NCI-H2029 (cell line): ENCODE measurements at places on chromosomes 5 and 9.

GRCh38 chr5:33936004-33936380 is 194 bp upstream of the RXFP3 start:
- DNase-seq = peak; percentile 25

GRCh38 chr5:42779083-42779482 is 22.5 kb downstream of the CCDC152 start:
- no peak for DNase-seq

DNA sequence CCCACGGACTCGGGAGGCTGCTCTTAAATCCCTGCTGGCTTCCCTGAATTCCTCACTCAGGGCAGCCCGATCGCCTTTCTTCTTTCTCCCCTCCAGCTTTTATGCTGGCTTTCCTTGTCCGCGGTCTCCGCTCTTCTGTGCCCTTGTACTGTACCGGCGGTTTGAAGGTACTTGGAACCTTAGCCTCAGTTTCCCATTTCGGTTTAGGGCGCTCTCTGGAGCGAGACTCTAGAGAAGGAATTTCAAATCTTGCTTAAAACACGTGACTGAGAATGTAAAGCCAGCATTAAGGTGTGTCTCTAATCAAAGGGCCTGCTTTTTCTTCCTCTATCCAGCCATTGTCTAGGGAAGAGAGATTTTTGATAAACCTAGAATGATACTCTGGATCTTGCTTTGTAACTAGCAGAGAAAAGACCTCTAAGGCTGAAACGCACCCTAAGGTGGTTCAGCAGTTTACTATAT is 650 bp downstream of the GPR107 start:
- DNase-seq = no peak

DNA sequence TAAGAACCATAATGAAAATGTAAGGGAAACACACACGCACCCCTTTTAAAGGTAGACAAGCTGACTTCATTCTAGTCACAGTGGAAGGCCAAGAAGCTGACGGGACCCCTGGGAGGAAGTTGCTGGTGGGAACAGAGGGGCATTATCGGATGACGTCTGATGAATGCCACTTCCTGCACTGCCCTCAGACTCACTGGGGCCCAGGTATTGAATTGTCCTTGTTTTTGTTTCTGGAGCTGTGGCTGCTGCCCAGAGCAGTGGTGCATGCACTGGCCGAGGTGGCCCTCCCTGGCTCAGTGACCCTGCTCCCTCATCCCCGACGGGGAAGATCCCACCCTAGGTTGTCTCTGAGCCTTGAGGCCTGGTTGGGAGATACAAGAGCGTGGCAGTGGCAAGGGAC is 15.3 kb upstream of the RPL26L1 start:
- no peak for DNase-seq

DNA sequence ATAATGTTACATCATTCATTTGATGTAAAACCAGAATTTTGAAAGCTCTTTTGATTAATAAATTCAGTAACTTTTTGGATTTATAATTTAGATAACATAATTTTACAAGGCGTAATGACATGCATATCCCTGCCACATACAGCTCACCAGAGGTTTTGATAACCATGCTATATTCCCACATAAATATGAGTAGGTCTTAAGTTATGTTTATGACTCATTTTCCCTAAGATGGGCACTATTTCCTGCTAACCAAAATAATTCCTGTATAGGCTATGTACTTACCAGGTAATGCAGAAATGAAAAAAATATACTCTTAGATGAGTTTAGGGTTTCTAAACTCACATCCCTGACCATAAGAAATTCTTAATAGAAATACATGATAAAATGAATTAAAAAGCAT is 93.9 kb upstream of the EDIL3 start:
- DNase-seq = no peak

- DNase-seq = peak; percentile 47
These were observed 32.6 kb upstream of the PRRC2B start for GRCh38 chr9:131361202-131361833.

- no peak for DNase-seq
These were observed 170.3 kb downstream of the ERCC6L2 start for GRCh38 chr9:96045811-96046210.

DNA sequence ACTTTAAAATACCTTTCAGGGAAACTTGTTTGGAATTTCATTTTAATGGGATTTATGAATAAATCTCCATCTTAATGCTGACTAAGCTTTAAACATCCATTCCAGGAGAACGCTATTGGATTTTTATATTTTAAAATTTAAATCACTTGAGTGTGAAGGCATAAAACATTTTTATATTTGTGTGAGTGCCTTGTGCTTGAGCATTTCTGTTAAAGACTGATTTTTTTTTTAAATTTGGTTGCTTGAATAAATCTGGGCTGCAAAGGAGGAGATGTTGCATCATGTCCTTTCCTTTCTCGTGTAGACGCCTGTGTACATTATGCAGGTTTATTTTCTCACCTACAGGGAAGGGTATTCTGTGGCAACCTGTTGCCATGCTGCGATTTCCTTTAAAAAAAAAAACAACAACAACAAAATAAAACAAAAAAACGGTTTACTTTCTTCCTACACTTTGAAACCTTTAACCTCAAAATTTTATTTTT is 108.1 kb downstream of the ZNF462 start:
- no peak for DNase-seq
